ENCODE measurements at places on chromosomes 12 and 14. TPM values are rescaled to one million over a fixed set of nuclear protein-coding genes. Genes with fewer than 3 reads are reported as not detected.

The CCDC177 gene
- total RNA-seq, result under 0.01 TPM

DNA sequence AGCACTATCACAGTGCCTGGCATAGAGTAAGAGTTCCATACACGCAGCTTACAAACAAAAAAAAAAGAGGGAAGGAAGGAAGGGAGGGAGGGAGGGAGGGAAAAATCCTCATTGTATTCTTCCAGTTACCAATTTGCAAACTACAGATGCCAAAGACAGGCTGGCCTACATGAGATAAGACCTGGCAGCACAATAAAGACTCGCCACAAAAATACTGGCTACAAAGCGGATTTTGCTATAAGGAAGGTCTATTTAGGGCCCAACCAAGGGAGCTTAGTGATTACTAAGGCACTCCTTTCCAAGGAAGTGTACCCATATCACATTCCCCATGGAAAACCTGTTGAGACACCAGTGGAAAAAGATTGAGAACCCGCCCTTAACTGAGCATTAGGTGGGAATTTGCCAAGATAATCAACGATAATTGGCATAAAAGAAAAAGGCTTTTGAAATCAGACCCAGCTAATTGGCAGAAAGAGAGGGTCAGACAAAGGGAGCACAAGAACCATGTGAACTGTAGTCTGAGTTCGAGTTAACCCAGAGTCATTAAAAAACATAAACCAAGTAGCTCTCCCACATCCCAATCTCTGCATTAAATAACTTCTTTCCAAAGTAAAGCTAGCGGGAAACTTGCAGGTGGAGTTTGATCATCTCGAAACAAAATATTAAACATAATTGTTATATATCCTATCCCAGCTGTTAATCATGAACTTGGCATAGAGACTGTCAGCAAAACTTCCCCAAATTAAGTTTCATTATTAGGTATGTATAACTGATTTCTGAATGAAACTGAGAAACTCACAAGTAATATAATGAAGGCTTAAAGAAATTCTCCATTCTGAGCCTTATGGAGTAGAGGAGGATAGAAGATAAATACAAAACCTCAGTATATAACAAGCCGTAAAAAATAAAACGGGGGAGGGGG is 50.1 kb downstream of the PHLDA1 start:
- no peak for DNase-seq

- DNase-seq, result no peak
Observed at GRCh38 chr12:56080556-56081138, 682 bp downstream of the ERBB3 start.

- DNase-seq, result peak; percentile 48
Observed at GRCh38 chr14:59483363-59483762, 845 bp downstream of the L3HYPDH start.

DNA sequence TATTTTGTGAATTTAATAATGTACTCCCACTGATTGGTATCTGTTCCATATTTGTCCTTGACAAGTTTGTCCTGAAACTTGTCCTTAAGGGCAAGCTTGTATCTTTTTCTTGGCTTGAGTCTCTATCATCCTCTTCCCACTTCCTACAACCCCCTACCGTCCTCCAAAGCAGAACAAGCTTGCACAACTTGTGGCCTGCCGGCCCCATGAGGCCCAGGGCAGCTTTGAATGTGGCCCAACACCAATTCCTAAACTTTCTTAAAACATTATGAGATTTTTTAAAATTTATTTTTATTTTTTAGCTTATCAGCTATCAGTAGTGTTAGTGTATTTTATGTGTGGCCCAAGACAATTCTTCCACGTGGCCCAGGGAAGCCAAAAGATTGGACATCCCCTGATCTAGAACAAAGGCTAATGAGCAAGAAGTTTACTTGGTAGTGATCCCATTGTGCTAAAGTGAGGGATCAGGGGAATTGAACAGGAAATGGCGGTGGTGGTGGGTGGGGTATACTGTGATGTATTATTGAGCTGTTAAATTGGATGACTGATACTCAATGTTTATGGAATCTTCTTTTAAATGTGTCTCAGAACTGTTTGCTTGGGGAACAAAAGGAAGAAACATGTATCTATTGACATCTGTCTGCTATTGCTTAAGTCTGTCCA is 37.8 kb downstream of the TMX1 start:
- no peak for DNase-seq

DNA sequence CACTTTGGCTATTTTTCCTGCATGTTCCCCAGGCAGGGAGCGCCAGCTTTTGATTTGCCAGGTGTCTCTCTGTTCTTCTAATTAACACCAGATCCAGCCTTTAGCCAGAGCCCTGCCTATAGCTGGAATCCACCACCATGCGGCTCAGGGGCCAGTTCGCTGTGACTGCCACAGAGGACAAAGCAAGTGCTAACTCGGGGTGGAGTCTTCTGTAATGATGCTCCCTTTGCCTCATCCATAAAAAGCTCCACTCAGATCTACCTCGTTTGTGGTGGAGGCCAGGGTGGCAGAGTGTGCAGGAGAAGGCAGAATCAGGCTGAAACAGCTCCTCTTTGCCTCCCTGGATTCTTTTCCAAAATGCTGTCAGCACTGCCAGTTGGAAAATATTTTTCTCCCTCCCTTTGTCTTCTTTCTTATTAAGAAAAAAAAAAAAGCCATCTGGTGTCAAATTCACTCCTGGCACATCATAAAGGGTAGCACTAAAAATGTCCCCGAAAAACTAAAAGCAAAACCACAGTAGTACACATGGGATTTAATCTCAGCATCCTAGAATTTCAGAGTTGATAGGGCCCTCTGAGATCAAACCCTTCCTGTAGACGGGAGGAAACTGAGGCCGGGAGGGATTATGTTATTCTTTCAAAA is 18.0 kb upstream of the CTDSP2 start:
- DNase-seq, result peak; percentile 67

- no peak for DNase-seq
Observed at GRCh38 chr14:35632676-35633075, 98.7 kb downstream of the INSM2 start.

Measured in muscle of leg (tissue), 16 donors.